Cardiac septum (tissue), 1 donor: ENCODE measurements at places on chromosomes 13 and 19.

DNA sequence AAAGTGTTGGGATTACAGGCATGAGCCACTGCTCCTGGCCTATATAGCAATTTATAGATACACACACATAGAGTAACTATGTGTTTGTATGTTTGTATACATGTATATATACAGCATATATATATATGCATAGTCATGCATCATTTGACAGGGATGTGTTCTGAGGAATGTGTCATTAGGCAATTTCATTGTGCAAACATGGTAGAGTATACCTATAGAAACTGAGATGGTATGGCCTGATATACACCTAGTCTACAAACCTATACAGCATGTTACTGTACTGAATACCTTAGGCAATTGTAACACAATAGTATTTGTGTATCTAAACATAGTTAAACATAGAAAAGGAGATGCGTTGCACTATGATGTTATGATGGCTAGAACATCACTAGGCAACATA, 53.0 kb upstream of the PCCA start:
- DNase-seq: no peak

GRCh38 chr13:40680659-40681323, 14.3 kb upstream of the FOXO1 start:
- no peak for DNase-seq

GRCh38 chr13:75492389-75492788, 10.4 kb upstream of the TBC1D4 start:
- no peak for DNase-seq

DNA sequence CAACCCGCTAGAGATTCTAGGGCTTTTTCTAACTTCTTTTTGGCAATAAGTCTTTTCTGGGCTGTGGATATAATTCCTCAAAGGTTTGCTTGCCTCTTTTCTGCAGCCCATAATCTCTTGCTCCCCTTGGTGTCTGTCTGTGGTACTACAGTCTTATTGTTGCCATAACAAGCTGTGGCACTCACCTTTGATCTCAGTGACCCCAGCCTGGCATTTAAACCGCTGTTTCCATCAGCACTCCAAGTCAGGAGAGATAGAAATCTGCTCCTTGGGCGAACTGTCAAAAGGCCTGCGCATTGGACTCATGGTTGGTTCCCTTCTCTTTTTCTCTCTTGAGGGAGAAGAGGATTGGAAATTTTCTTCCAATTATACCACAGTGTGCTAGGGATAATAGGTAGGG, 14.5 kb upstream of the MPHOSPH8 start:
- no peak for DNase-seq

- DNase-seq: no peak
Measured at GRCh38 chr13:75016225-75016624, 465.7 kb downstream of the TBC1D4 start.

GRCh38 chr19:56107626-56108351, 13.3 kb downstream of the ZNF787 start:
- DNase-seq: no peak

GRCh38 chr13:108932196-108932595, 302.8 kb downstream of the MYO16 start:
- no peak for DNase-seq

DNA sequence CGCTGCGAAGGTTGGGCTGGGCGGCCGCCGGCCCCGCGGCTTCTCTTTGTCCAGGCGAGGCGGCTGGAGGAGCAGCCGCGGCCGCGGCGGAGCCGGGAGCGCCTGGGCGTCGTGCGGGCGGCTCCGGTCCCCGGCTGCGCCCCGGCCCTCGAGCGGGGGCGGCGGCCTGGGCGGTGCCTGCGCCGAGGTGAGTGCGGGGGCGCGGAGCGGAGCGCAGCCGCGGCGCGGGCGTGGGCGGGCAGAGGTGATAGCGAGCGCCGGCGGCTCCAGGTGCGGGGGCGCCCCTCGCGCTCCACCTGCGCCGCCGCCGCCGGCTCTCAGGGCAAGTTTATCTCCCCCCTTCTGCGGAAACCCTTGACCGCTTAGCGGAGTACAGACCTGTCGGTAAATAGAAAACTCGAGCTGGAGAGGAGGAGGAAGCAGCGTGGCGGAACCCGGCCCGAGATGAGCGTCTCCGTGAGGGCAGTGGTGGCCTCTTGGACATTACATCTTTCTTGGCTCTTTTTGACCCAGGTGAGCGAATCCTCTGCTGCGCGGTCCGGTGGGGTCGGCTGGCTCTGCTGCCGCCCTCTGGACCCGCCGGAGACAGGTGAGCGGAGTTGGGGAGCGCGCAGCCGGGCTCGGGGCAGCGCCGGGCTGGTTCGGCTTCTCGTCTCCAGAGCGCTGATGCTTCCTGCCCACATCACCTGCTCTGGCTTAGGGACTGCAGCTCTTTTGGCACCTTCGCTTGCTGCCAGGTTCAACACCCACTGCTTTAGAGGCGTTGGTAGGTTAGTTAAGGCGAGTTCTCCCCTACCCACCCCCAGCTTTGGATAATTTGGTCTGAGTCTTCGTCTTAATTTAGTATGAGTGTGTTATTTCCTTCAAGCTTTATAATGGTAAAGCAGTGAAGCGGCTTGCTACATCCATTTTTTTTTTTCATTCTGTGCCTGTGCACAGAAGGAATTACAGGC, at the start of gene MTUS2:
Gene MTUS2 (plus strand): TSS at position 241 of the 953 bp plus-strand sequence.
- no peak for DNase-seq

DNA sequence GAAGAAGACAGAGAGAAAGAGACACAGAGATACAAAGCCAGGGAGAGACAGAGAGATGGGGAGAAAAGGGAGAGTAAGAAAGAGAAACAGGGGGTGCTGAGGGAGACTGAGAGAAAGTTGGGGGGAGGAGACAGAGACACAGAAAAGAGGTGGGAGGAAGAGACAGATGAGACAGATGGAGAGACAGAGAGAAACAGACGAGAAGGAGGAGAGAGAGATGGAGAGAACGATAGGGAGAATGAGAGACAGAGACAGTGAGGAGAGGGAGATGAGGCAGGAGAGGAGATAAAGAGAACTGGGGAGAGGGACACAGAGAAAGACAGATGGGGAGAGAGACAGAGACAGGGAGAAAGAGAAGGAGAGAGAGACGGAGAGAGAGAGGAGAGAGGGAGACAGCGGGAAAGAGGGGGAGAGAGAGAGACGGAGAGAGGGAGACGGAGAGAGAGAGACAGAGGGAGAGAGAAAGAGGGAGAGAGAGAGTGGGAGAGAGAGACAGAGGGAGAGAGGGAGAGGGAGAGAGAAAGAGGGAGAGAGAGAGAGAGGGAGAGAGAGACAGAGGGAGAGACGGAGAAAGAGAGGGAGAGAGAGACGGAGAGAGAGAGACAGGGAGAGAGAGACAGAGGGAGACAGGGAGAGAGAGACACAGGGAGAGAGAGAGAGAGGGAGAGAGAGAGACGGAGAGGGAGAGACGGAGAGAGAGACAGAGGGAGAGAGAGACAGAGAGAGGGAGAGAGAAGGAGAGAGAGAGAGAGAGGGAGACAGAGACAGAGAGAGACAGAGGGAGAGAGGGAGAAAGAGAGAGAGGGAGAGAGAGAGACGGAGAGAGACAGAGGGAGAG, 12.6 kb downstream of the JOSD2 start:
- DNase-seq: no peak

GRCh38 chr13:79673310-79673992, 192.5 kb downstream of the NDFIP2 start:
- no peak for DNase-seq

GRCh38 chr13:76656500-76656899, 229.7 kb downstream of the KCTD12 start:
- no peak for DNase-seq

DNA sequence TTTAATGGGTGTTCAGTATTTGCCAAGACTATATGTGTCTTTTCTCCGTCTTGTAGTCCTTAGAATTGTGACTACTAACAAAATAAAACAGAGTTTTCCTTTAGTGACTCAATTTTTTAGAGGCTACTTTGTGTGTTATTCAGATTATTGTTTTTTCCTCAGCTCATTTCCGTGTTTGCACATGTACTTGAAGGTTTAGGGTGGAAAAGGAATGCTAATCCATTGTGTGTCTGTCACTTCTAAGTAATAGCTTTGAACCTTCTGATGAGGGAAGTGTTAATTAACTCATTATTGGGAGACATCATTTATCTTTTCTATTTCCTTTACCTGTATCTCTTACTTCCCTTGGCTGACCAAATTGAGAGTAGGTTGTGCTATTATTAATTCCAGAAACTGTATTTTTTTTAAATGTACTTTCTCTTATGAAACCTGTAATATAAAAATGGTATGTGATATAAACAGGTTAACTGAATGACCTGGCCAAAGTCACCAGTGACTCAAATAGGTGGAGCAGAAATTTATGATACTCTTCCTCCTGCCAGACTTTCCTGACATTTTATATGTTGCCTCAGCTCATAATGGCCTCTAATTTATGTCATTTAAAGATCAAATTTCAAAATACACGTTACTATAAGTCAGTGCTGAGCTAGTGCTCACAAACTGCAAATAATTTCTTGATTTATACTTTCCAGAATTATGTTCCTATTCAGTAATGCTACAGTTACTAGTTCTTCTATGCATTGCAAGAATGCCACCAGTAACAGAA, 88.8 kb downstream of the LMO7 start:
- DNase-seq: no peak

GRCh38 chr13:98482476-98483444, 94.1 kb downstream of the STK24 start:
- peak; percentile 84 for DNase-seq

DNA sequence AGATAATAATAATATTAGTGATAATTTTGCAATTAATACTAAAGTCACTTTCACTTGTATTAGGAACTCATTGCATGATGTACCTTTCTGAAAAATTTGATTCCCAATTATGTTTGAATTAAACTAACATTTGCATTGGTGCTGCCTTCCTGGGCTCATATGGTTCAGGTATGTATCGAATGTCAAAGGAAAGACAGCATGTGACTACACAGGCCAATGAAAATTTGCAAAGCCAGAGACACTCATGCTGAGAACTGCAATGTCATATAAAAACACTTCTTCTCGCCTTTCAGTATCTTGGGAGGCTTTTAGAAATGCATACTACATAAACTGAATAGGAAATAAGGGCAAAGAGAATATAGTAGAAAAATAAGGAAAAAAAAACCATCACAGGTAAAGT, 44.3 kb downstream of the RAP2A start:
- no peak for DNase-seq

- DNase-seq: no peak
Measured at GRCh38 chr13:41462427-41462826, 5.1 kb downstream of the RGCC start.

DNA sequence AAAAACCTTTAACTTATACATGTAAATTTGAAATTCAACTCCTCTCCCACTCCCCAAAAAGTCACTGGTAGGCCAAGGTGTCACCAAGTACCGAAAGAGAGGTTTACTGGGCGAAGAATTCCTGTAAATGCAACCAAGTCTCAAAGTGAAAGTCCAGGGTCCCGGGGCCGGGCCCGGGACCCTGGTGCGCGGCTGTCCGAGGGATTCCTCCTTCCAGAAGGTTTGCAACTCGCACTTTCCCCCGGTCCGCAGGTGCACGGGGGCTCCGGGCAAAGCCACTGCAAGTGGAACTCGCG, 1.1 kb downstream of the STK24 start:
- DNase-seq: no peak

DNA sequence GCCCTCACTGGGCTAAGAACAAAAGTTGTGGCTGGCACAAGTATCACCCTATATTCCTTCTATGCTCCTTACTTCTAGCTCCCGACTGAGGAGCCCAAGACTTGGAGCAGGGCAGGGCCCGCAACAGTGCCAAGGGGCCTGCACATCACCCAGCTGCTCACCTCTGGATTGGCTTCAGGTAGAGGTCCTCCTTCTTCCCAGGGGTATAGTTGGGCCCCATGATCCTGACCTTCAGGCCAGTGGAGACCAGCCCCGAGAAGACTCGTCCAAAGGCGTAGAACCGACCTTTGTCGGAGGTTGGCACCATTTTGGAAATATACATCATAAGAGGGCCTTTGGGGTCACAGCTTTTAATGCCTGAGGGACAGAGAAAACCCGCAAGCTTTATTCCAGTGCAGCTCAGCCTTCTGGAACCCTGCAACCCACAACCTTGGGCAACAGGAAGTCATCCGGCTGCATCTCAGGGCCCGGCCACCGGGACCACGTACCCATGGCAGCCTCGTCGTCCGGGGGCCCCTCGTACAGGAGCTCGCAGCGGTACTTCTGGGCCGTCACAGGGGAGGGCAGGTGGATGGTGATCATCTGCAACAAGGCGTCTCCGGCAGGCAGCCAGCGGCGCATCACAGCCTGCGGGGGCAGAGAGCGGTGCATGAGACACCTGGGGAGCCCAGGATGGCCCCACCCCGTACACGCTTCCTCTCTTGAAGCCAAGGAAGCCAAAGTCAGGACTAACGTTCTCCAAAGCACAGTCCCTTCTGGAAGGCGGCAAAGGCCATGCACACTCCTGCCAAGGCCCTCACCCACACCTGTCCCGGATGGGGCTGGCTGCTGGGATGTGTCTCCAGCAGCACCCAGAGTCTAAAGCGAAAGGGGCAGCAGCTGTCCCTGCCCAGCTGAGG, 4.7 kb downstream of the EEF2 start:
- no peak for DNase-seq

DNA sequence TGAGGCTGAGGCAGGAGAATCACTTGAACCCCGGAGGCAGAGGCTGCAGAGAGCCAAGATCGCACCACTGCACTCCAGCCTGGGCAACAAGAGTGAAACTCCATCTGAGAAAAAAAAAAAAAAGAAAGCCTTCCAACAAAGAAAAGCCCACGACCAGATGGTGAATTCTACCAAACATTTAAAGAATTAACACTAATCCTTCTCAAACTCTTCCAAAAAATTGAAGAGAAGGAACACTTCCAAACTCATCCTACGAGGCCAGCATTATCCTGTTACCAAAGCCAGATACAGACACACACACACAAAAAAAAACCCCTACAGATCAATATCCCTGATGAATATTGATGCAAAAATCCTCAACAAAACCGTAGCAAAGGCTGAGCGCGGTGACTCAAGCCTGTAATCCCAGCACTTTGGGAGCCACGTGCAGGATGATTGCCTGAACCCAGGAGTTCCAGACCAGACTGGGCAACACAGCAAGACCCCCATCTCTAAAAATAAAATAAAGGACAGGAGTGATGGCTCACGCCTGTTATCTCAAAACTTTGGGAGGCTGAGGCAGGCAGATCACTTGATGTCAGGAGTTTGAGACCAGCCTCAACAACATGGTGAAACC, 6.2 kb upstream of the EVI5L start:
- DNase-seq: no peak

DNA sequence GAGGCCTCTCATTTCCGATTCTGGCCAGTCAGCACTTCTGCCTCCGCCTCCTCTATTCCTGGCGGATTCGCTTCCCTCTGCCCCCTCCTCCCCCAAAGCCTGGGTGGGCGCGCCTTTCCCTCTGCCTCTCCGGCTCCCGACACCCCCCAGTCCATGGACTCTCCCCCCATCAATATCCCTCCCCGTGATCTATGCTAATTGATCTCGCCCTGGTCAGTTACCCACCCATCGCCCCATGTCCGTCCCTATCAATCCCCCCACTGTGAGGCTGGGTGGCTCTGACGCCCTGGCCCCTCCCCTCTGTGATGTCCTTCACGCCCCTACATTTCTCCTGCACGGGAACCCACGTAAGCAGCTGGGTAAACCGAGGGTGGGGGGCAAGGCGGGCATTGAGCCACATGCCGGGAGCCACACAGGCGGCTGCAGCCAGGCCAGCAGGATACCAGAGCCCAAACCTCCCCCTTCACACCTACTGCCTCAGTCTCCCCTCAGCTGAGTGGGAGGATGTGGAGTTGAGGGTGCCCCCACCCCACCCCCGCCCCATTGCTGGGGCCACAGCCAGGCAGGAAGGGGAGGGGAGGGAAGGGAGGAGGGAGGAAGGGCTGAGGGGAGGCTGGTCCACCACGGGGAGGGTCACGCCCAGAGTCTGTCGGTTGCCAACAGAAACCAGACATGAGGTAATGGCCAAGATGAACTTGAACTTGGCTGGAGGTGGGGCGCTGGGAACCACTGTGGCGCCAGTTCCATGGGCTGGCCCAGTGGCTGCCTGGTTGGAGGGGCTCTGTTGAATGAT, 21.0 kb downstream of the SMIM24 start:
- peak; percentile 94 for DNase-seq

GRCh38 chr13:92681239-92681638, 545.4 kb upstream of the GPC6 start:
- DNase-seq: no peak
